Activated CD8-positive, alpha-beta memory T cell treated with anti-CD3 and anti-CD28 coated beads, Interleukin-2, amount 10 ng/mL, durations not matched to agents 7 days and 5 days (primary cell): ENCODE measurements at places on chromosomes 13 and 19. TPM values are rescaled to one million over a fixed set of nuclear protein-coding genes. Genes with fewer than 3 reads are reported as not detected.

The CCDC70 gene
- not detected for total RNA-seq

GRCh38 chr13:78832461-78832860, 173.5 kb upstream of the OBI1 start:
- H3K27me3 ChIP-seq, result peaks cover 5% of the 10 kb centered on the region
- H3K4me3 ChIP-seq, result no peak overlapping the region
- H3K36me3 ChIP-seq, result no peaks in the 10 kb centered on the region

DNA sequence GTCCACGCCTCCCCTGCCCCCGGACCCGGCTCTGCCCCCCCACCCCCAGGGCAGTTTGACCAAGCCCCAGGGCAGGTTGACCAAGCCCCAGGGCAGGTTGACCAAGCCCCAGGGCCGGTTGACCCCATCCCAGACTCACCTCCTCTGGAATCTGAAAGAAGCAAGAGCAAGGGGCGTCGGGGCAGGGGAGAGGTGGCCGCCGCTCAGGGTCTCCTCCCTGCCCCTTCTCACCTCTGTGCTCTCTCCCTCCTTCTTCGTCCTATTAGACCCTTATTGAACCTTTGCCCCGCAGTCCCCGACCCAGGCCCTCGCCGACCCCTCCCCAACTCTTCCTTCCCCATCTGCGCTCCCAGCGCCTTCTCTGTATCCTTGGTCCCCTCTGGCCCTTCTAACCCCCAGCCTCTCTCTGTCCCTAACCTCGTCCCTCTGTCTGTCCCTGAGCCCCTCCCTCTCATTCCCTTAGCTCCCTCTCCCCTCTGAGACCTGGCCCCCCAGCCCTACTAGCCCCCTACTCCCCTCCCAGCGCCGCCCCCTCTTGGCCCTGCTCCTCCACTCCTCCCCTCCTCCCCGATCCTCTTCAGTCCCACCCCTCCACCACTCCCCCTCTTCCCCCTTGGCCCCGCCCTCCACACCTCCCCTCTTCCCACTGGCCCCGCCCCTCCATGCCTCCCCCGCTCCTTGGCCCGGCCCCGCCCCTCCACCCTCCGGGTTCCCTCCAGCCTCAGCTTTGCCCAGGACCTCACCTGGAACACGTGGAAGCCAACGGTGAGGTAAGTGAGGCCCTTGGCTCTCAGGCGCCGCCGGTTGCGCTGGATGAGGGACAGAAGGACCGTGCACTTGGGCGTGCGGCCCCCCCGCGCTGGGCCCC, 7.6 kb downstream of the CAPN12 start:
- H3K36me3 ChIP-seq, result peaks cover 2% of the 10 kb centered on the region
- DNase-seq, result peak; percentile 79
- H3K27ac ChIP-seq, result no peak overlapping the region
- peaks cover 53% of the 10 kb centered on the region for H3K4me1 ChIP-seq
- H3K27me3 ChIP-seq, result peaks cover 4% of the 10 kb centered on the region

GRCh38 chr19:47417107-47417745, 2.1 kb downstream of the MEIS3 start:
- DNase-seq, result no peak
- H3K4me1 ChIP-seq, result peaks cover 5% of the 10 kb centered on the region
- no peak overlapping the region for H3K4me3 ChIP-seq

DNA sequence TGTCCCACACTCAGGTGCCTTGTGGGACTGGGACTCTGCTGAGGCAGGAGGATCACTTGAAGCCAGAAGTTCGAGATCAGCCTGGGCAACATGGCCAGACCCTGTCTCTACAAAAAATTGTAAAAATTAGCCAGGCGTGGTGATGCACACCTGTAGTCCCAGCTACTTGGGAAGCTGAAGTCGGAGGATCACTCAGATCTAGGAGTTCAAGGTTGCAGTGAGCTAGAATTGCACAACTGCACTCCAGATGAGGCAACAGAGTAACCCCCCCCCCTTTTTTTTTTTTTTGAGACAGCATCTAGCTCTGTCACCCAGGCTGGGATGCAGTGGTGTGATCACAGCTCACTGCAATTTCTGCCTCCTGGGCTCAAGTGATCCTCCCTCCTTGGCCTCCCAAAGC, 11.0 kb upstream of the SYDE1 start:
- H3K4me1 ChIP-seq, result peaks cover 3% of the 10 kb centered on the region
- H3K4me3 ChIP-seq, result no peak overlapping the region
- no peak for DNase-seq

GRCh38 chr13:50936679-50937078, 27.1 kb downstream of the RNASEH2B start:
- no peaks in the 10 kb centered on the region for H3K27me3 ChIP-seq
- peaks cover 80% of the 10 kb centered on the region for H3K36me3 ChIP-seq
- DNase-seq, result no peak

The FBN3 gene
- total RNA-seq, result not detected
